ENCODE measurements at places on chromosomes 2 and 18.

- DNase-seq, result no peak
Measured at GRCh38 chr2:187505065-187505672, 49.1 kb downstream of the TFPI start.

DNA sequence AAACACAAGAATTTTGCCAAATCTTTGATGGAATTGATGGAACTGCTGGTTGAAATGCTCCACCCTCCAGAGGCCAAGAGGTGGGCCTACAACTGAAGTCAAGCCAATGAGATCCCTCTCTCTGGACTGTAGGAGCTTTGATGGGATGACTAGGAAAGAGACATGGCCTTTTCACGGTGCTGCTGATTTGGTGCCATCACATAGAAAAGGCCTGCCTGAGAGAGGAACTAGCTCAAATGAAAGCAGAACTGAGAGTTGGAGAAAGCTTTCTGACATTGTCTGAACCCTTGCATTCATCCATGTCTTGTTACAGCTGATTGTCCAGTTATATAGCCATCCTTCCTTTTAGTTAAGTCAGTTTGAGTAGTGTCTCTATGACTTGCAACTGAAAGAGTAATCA, 283.8 kb upstream of the LYPD1 start:
- no peak for DNase-seq

DNA sequence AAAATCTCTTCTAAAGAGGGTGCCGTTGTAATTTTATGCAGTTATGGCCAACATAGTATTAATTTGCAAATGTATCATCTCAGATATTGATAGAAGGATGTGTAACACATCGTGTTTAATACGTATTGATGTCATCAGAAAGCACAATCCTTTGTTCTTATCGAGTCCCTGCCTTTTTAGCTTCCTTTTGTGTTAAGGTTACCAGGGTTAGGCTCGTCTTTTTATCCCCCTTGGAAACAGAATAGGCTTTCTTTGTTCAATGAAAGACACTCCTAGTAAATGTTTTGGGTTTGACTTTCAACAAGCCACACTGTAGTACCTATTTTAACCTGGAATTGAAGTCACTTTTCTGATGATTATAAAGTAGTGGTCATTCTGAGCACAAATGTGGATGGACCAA, 136.2 kb downstream of the WDR7 start:
- DNase-seq, result no peak

DNA sequence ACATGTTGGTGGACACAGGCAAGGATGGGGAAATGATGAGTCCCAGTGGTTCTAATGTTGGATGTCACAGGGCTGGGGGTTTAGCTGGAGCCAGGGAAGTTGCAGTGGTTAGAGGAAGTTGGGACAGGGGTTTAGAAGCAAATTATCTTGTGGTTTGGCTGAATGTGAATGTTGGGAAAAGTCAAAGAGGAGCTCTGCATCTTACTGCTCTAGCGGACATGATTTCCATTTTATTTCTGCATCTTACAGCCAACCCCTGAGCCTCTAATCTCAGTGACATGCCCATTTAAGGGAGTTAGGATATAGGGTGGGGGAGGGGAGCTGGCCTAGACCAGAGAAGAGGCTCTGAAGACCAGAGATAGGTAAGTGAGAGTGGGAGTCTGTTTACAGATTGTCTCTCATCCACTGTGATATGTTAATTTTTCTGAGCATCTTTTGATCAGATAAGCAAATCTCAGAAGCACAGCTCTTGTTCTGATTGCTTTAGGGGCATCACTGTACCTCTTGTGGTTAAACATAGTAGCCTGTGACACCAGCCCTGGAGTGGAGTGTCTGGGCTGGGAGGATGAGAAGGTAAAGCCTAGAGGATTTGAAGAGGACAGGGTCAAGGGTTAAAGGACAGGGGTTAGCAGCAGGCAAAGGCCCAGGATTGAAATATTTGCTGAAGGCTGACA, 43.6 kb downstream of the SETBP1 start:
- no peak for DNase-seq

DNA sequence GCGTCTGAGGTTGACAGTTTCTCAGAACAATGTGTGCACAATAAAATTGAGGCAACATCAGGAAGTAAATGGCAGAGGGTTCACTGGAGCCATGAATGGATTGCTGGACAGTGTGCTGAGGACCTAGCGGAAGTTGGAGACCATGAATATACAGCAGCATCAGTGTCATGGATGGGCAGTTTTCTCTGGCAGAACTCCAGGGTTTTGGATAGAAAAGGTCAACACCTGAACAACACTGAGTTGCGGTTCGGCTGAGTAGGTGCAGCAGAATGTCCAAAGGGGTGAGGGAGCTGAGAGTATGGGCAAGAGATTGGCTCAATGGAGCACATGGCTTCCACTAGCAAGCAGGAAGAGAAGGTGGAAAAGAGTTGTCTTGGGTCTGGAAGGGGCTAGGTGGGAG, 73.7 kb downstream of the DNER start:
- no peak for DNase-seq

DNA sequence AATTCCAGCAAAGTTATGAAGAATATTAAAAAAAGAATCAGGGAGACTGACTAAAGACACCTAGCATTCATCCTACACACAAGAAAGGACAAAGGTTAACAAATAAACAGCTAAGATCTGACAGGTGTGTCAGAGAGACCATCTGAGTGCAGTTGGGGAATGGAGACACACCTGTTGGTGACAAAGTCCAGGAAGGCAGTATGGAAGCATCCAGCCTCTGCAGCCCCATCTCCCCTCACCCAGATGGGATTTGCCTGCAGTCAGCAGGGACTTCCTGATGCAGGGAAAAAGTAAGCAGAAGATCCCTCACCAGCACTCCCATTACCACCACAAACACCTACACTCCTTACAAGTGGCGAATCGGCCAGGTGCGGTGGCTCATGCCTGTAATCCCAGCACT, 37.9 kb downstream of the USP34 start:
- DNase-seq, result no peak

Measured in AG20443 (cell line).